ENCODE measurements at places on chromosomes 5 and 9. TPM values are rescaled to one million over a fixed set of nuclear protein-coding genes. Genes with fewer than 3 reads are reported as not detected.

Gene TMEM174
- not detected for total RNA-seq

Gene GCNT4
- 0.62 TPM for total RNA-seq

Gene PCDHGA3
- total RNA-seq = 22.9 TPM

Gene ZDHHC11
- total RNA-seq = 10.6 TPM

Gene SHB
- total RNA-seq = 39.0 TPM

Gene CD274
- 17.9 TPM for total RNA-seq

Gene FBP2
- not detected for total RNA-seq

Gene PGM5
- total RNA-seq = 191 TPM

Gene SPINK7
- not detected for total RNA-seq

Gene PPP1R26
- 26.3 TPM for total RNA-seq

Gene DNAH5
- 0.35 TPM for total RNA-seq

Gene TRAF2
- 10.2 TPM for total RNA-seq

- DNase-seq = no peak
These were observed 120.7 kb upstream of the OTULINL start for GRCh38 chr5:14460844-14461398.

DNA sequence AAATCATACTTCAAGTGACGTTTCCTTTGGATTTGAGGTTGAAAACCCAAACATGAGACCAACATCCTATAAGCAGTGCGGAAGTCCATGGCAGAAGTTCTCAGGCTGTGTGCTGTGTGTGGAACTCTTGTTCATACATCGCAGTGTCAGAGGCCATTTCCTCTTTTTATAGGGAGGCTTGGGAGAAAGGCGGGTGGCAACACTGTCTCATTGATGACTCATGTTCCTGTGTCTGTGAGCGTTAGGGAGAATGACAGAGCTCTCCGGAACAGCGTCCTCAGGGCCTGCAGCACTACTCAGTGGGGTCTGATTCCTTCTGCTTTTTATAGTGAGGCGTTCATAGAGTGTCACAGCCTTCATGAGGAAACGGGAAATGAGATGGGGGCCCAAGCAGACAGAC, 98.8 kb upstream of the BASP1 start:
- DNase-seq = peak; percentile 89

DNA sequence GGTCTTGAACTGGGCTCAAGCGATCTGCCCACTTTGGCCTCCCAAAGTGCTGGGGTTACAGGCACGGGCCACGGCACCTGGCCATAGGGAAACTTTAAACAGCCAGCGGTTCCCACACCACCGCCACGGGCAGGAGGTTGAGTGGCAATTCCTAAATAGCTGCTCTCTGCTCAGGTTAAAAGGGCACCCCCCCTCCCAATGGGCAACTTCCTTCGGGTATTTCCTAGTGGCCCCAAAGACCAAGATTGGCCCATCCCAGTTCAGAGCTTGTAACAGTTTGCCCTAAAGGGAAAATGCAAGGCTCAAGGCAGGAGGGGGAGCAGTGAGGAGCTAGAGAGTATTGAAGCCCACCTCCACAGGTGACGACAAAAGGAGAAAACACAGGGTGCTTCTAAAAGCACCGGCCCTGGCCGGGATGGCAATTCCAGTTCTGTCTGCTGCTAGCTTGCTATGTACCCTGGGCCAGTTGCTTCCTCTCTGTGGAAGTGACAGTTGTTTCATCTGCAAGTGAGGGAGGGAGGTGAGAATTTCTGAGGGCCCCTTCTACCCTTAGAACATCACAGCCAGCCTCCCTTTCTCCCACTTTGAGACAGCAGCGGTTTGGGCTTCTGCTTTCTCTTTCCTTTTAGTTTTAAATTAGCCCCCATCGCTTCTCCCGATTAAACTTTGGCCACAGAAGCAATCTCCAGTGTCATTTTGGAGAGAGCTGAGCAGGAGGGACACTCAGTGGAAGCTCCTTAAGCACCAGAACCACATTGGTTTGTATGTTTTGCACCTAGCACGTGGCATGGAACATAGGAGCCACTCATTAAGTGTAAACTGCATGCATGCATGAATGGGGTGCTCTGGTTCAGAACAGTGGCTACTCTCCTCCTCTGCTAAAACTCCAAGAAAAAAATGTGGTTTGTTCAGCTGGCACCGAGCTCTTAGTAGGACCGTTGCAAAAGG, 17.3 kb upstream of the TNIP1 start:
- no peak for DNase-seq

DNA sequence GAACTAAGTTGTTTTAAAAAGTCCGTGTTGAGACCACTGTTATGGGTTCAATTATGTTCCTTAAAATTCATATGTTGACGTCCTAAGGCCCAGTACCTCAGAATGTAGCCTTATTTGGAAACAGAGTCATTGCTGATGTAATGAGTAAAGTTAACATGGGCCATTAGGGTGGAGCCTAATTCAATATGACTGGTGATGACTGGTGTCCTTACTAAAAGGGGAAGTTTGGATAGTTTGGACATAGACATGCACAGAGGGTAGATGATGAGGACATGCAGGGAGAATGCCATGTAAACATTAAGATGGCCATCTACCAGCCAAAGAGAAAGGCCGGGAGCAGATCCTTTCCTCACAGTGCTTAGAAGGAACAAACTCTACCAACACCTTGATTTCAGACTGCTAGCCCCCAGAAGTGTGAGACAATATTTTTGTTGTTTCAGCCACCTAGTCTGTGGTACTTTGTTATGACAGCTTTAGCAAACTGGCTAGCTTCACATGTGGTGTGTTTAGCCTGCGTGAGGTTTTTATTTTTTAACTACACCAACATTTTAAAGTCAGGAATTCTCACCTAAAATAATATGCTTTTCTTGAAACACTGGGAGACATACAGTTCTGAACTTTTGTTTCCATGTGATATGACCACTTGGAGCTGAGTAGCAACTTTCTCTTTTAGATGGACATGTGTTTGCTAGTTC, 135.3 kb downstream of the YIPF5 start:
- DNase-seq = no peak

- DNase-seq = no peak
These were observed 102.4 kb downstream of the VAV2 start for GRCh38 chr9:133889584-133890301.

DNA sequence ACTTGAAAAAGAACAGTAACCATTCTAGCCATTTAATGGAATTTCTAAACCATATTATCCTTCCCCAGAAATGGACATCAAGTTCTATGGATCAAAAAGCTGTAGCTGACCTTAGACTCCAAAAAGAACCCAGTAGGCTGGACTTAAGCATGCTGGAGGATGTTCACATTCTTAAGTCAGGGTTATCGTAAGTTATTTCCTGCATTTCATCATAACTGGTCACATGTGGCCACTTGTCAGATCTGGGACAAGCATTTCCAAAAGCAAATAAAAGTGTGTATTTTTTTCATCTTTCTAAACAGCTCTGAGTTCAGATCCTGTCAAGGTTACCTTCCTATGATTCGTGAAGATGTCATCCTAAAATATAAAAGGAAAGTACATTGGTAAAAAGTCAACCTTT, 274.5 kb upstream of the PTGER4 start:
- DNase-seq = no peak

- no peak for DNase-seq
These were observed 49.2 kb upstream of the ERCC6L2 start for GRCh38 chr9:95826183-95826838.

GRCh38 chr5:31811210-31811609, 172.3 kb downstream of the PDZD2 start:
- no peak for DNase-seq

DNA sequence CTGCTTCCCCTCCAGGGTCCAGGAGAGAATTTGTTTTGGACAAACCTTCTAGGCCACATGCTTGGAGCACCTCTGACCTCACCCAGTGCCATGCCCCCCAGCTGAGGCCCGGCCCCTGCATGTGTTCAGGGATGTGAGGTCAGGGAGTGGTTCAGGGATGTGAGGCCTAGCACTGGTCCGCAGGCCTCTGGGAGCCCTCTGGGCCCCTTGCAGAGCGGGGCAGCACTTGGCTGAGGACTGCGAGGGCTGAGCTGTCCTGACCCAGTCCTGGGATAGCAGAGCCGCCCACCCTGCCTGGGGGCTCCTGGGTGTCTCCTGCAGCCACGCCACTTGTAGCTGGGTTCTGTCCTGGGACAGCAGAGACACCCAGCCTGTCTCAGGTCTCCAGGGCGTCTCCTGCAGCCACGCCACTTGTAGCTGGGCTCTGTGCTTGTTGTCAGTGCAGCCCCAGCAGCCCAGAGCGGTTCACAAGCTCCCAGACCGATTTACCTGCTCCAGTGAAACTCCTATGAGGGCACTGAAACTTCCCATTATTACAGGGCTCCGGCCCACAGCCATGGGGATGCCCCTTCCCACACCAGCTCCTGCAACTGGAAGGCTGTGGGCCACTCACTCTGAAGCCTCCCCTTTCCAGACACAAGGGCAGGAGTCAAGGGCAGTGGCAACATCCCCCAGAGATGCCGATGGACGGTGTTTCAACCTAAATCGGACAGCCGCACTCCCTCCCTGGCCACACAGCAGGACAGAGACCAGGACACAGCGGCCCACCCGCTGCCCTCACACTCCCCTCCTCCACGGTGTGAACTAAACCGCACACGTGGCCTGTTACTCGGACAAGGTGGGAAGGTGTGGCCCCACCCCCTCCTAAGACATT, 5.4 kb upstream of the CEP72 start:
- peak; percentile 70 for DNase-seq

DNA sequence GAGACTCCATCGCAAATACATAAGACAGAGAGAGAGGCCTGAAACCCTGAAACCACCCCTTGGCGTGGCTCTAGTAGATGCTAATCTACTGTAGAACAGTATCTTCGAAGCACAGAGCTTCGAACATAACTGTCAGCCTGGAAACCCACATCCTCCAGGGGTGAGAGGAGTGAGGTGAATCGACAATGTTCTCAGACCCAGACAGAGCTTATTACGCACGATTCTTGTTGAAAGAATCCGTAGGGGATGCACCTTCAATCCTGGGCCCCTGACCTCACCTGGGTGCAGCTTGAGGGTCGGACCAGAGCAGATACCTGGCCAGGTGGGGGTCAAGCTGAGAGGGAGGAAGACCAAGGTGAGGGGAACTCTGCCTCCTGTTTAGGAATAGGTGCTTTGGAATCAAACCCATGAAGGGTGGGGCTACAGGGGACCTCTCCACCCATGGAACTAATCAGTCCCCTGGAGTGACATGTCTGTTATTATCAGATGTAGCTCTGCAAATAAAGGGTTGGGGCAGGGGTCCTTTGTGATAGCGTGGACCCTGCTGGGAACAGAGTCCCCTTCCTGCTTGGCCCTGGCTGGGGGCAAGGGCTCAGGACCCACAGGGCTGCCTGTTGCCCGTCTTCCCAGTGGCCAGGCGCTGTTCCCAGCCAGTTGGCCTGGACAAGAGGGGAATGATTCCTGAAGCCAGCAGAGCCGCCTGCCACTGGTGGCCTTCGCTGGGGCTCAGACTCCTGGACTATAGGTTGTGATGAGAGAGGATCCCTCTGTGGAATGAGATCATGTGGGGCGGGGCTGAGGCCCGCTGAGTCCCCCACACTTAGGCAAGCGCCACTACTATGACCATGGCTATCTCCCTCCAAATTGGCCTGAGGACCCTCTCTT, 41.2 kb downstream of the DBH start:
- no peak for DNase-seq

DNA sequence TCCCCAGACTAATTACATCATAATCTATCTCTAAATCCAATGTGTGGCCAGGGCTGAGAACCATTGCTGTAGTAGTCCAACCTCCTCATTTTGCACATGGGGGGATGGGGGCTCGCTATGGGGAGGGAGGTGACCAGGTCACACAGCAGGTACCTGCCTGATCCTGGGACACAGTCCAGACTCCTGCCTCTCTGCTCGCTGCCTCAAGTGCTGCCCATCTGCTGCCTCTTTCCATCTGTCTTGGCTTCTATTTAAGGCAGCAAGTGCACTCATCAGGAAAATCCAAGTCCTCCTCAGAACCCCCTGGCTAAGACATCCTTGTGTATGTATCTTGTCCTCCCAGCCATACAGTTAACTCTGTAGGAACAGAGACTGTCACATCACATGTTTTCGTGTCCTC, 57.7 kb upstream of the FRRS1L start:
- no peak for DNase-seq

- DNase-seq = no peak
These were observed 480.9 kb upstream of the PAPPA start for GRCh38 chr9:115672477-115673316.

GRCh38 chr9:125681086-125681622, 25.9 kb downstream of the MAPKAP1 start:
- no peak for DNase-seq

DNA sequence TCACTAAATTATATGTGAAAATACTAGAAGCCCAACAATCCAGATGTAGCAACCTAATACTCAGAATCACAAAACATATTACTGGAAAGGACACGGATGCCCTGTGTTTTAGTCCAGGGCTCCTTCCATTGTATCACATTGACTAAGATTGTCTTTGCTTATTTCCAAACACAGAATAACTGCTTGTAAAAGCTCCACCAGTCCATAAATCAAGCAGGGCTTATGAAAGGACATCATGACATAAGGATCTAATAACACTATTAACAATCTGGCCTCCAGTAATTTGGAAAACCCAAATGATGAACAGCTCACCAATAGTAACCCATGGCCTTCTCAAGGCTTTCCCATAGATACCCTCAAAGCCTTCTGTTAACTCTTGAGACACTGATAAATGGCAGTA, 39.8 kb downstream of the WDR41 start:
- no peak for DNase-seq

DNA sequence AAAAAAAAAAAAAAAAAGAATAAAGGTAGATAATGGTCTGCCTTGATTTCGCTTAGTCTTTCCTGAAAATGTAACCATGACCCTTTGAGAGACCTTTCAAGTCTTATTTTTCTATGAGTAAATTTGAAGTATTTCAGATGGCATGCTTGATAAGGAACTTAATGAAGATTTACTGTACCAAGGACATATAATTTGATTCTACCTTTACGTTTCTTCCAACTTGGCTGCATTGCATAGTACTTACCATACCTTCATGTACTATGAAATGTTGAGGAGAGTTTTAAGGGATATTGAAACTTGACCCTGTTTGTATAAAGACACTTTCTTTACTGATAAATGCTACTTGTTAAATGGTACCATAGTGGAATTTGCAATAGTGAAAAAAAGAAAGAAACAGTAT, 35.0 kb upstream of the SNX24 start:
- DNase-seq = no peak

DNA sequence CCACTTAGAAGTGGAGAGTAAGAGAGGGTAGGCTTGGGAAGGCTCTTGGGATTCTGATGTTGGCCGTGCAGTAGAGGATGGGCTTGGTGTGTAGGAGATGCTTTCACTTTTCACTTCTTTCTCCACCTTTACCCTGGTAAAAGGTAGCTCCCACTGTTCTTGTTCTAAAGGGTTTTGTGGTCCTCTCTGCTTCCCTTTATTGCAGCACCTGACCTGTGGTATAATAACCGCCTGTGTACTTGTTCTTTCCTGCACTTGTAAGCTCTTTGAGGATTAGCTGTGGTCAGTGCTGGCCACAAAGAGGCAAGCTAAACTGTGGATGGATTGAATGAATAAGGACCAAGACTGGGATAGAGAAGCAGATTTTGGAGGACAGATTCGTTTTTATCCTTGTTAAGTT, 25.2 kb downstream of the KDM4C start:
- DNase-seq = no peak
